ENCODE measurements at places on chromosomes 5 and 9. TPM values are rescaled to one million over a fixed set of nuclear protein-coding genes. Genes with fewer than 3 reads are reported as not detected.

The PAEP gene
- not detected for total RNA-seq

The SV2C gene
- total RNA-seq = 0.12 TPM

The ZNF883 gene
- 0.52 TPM for total RNA-seq

The PTPN3 gene
- 0.47 TPM for total RNA-seq

The CDC20B gene
- total RNA-seq = not detected

The EQTN gene
- not detected for total RNA-seq

The PGM5 gene
- not detected for total RNA-seq

The CCDC127 gene
- total RNA-seq = 4.0 TPM

The FGF18 gene
- 0.57 TPM for total RNA-seq

The MRPS2 gene
- total RNA-seq = 18.1 TPM

DNA sequence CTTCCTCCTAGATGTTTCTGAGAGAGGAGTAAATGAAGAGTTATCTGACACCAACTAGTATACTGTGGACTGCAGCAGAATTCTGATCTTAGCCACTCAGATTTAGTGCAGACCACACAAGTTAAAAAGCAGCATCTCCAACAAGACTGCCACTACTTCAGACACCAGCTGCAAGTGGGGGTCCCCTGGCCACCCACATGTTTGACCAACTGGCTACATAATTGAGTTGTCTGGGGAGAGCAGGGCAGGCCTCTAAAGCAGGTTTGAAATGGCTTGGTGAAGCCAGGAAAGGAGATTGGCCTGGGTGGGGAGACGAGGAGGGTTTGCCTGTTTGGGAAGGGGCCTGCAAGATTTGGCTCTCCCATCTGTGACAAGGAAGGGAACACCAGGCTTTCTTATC lies 40.5 kb upstream of the FAM81B start:
- no peak overlapping the region for H3K4me3 ChIP-seq
- H3K36me3 ChIP-seq = no peaks in the 10 kb centered on the region
- H3K27ac ChIP-seq = no peak overlapping the region
- no peaks in the 10 kb centered on the region for H3K27me3 ChIP-seq

DNA sequence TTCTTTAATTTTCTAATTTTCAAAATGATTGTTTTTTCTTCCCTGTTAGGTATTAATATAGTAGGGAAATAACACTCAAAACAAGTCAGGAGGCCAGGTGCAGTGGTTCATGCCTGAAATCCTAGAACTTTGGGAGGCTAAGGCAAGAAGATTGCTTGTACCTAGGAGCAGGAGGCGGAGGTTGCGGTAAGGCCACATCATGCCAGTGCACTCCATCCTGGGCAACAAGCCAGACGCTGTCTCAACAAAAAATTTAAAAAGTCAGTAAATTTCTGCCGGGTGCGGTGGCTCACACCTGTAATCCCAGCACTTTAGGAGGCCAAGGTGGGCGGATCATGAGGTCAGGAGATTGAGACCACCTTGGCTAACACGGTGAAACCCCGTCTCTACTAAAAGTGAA lies 10.2 kb upstream of the CDK7 start:
- peaks cover 18% of the 10 kb centered on the region for H3K36me3 ChIP-seq
- DNase-seq = no peak
- H3K4me1 ChIP-seq = no peaks in the 10 kb centered on the region

DNA sequence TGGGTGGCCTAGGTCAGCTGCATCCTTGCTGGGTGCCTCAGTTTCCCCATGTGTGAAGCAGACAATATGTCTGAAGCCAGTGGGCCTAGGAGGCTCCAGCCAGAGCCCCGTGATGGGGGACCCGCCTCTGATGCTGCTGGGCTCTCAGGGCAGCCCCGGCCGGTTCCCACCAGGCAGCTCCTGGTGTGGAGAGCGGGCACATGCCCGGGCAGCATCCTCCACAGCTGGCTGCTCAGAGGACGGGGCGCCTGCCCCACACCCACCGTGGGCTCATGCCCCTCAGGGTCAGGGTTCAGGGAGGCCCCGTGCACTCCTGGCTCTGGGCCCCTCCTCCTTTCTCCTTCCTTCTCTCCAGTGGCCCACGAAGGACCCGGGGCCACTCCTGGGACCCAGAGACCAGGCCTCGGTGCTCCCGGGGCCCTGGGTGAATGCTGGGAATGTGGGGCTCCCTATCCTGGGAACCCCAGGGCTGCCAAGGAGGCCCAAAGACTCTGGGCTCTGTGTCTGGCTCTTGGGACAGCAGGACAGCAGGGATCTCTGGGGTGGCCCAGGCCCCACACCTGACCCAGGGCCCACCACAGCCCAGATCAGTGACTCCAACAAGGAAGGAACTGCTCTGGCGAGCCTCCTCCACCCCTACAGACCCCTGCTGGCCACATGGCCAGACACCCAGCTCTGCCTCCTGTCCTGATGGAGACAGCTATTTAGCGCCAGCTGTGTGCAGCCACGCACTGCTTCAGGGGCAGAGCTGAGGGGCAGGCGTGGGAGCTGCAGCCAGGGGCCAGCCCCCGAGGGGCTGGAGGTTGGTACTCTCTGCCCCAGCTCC lies 39.5 kb upstream of the EGFL7 start:
- H3K4me3 ChIP-seq = no peak overlapping the region
- H3K36me3 ChIP-seq = no peaks in the 10 kb centered on the region
- no peaks in the 10 kb centered on the region for H3K4me1 ChIP-seq
- DNase-seq = no peak

DNA sequence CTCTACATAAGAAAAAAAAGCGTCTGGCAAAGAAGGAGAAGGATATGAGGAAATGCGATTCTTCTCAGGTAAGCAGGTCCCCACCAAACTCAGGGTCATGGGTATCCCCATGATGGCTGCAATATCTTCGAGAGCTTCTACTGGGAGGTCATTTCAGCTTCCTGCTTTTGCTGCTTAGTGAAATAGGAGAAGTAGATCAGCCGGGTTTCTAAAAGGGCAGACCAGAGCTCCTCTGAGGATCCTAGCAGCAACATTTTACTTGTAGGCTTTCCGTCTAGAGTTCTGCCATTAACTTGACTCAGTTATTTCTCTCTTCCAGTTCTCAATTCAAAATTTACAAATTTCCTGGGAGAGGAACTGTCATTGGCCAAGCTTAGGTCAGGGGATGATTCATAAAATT lies 134.7 kb downstream of the DPYSL3 start:
- no peak overlapping the region for H3K27ac ChIP-seq
- peaks cover 1% of the 10 kb centered on the region for H3K27me3 ChIP-seq
- H3K4me1 ChIP-seq = no peaks in the 10 kb centered on the region
- no peak overlapping the region for H3K4me3 ChIP-seq

DNA sequence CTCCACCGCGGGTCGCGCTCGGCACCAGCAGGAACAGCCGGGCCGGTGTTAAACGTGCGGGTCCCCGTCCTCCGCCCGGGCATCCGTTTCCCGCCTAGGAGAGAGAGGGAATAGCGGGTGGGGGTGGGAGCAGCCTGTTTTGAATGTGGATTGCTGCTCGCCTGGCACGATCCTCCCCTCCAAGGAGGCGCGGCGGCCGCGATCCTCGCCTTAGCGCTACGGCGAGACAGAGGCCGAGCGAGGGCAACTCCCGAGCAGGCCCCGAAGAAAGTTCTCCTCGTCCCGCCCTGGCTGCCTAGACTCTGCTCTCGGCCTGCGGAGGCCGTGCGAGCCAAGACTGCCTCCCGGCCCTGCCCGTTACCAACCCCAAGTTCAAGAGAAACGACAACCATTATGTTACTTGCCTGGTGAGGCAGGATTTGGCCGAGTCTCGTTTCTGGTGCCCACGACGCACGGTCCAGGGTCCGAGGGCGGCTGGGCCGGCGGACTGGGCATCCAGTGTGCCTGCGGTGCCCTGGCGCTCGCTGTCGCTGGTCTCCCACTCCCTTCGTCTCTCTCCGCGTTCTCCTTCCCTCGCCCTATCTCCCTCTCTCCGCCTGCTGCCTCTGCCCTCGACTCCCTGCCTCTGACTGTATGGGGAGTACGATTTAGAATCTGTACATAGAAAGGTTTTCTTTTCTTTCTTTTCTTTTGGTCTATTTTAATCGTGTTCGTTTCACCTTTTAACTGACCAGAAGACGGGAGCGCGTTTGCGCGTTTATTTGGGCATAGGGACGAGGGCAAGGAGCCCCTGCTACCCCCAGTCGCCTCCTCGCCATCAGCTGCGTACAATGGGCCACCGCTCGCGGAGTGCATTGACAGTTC lies 724 bp downstream of the NR2F1-AS1 start:
- H3K4me3 ChIP-seq = peak overlapping the region; percentile 68
- peaks cover 47% of the 10 kb centered on the region for H3K4me1 ChIP-seq
- DNase-seq = no peak
- H3K27ac ChIP-seq = no peak overlapping the region
- H3K27me3 ChIP-seq = peaks cover 53% of the 10 kb centered on the region

DNA sequence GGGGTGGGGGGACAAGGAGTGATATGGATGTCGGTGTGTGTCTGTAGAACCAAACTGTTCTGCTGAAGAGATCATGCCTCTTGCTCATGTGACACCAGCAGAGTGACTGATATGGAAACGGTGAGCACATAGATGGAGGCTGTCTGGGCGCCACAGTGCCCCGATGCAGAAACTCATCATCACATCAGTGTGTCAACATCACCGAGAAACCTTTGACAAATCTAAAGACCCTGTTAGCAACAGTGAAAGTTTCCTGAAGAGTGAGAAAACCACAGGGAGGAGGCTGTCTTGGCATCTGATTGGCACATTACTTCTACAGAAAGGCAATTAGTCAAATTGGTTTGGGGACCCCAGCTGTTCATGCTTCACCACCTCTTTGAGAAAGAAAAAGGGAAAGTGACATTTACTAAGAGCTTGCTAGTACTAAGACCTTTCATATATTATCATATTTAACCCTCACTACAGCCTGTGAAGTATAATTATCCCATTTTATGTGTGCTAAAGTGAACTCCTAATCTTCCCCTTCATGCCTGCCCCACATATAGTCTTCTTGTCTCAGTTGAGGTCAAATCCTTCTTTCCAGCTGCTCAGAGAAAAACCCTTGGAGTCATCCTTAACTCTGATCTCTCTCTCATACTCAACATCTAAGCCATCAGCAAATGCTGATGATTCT lies 25.6 kb downstream of the CSF2 start:
- no peaks in the 10 kb centered on the region for H3K27me3 ChIP-seq
- DNase-seq = no peak
- H3K27ac ChIP-seq = no peak overlapping the region

- H3K27ac ChIP-seq = no peak overlapping the region
- H3K27me3 ChIP-seq = no peaks in the 10 kb centered on the region
- DNase-seq = no peak
These were observed 1.3 kb upstream of the CDHR2 start for GRCh38 chr5:176547802-176548201.

DNA sequence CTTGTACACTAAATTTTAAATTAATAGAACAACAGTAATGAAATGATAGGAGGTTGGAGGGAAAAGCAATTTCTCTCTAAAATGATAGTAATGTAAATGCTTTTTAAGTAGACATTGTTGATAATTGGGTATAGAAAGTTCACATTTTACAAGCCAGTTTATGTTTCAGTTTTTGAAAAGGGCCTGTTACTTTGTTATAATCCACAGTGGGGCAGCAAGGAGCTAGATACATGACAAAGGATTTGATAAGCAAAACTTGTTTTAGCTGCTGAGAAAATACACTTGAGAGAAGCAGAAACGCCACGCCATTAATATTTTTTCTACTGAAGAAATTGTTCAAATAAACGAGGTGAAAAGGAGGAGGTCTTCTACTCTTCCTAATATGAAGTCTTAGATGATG lies 30.2 kb downstream of the SREK1 start:
- H3K27me3 ChIP-seq = no peaks in the 10 kb centered on the region
- peaks cover 17% of the 10 kb centered on the region for H3K4me1 ChIP-seq
- peaks cover 63% of the 10 kb centered on the region for H3K36me3 ChIP-seq
- H3K27ac ChIP-seq = no peak overlapping the region

GRCh38 chr9:99235926-99236634 lies 14.0 kb downstream of the SEC61B start:
- H3K4me3 ChIP-seq = no peak overlapping the region
- peaks cover 19% of the 10 kb centered on the region for H3K36me3 ChIP-seq
- H3K27ac ChIP-seq = no peak overlapping the region
- no peak for DNase-seq

- no peaks in the 10 kb centered on the region for H3K36me3 ChIP-seq
- DNase-seq = no peak
- no peaks in the 10 kb centered on the region for H3K27me3 ChIP-seq
These were observed 106.7 kb upstream of the CPEB4 start for GRCh38 chr5:173781432-173781815.

DNA sequence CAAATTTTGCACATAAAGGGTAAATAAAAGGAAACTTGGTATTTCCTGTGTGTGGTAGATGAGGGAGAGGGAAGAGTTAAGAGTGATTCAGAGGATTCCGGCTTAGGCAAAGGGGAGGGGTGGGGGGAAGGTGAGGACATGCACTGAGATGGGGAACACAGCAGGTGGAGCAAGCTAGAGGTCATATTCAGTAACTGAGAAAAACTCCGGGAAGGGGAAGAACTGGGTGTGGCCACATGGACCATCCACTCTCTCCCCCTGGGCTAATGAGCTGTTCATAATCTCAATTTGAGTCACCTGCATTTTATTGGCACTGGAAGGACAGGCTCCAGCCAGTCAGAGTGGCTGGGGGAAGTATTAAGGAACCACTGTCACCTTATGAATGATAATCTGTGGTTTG lies 45.1 kb upstream of the UGCG start:
- no peaks in the 10 kb centered on the region for H3K27me3 ChIP-seq
- DNase-seq = no peak
- H3K36me3 ChIP-seq = no peaks in the 10 kb centered on the region
- H3K27ac ChIP-seq = no peak overlapping the region

- H3K4me3 ChIP-seq = no peak overlapping the region
- H3K27me3 ChIP-seq = no peaks in the 10 kb centered on the region
- no peaks in the 10 kb centered on the region for H3K36me3 ChIP-seq
- H3K27ac ChIP-seq = no peak overlapping the region
- H3K4me1 ChIP-seq = no peaks in the 10 kb centered on the region
- no peak for DNase-seq
These were observed 566.6 kb downstream of the TLE1 start for GRCh38 chr9:81122749-81123148.

GRCh38 chr5:38613490-38613889 lies 57.0 kb upstream of the LIFR start:
- H3K27ac ChIP-seq = no peak overlapping the region
- H3K4me1 ChIP-seq = no peaks in the 10 kb centered on the region
- DNase-seq = no peak
- H3K36me3 ChIP-seq = no peaks in the 10 kb centered on the region
- no peak overlapping the region for H3K4me3 ChIP-seq

- no peak overlapping the region for H3K4me3 ChIP-seq
- no peak for DNase-seq
- H3K36me3 ChIP-seq = no peaks in the 10 kb centered on the region
- H3K27me3 ChIP-seq = no peaks in the 10 kb centered on the region
- no peaks in the 10 kb centered on the region for H3K4me1 ChIP-seq
These were observed 559.6 kb upstream of the GRAMD2B start for GRCh38 chr5:125863579-125863978.
